Esophagus mucosa (tissue), 1 donor: ENCODE measurements at places on chromosomes 12 and 14. TPM values are rescaled to one million over a fixed set of nuclear protein-coding genes. Genes with fewer than 3 reads are reported as not detected.

DNA sequence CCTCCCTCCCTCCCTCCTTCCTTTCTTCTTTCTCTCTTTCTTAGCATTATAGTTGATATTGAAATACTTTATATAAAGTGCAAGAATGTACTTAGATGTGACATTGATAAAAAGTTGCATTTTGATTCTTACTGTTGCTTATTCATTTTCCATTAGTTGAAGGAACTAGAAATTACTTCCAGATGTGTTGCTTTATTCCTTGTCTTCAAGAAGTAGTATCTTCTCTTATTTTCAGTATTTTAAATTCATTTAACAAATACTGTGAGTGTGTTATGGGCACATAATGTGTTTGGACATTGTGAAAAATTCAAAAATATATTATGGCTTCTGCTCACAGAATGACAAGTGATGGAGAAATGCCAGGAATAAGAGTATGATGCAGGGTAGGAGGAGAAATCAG lies 45.6 kb downstream of the TRMT5 start:
- ATAC-seq = no peak

- no peak for ATAC-seq
Observed at GRCh38 chr12:124477107-124477915, 90.1 kb downstream of the NCOR2 start.

DNA sequence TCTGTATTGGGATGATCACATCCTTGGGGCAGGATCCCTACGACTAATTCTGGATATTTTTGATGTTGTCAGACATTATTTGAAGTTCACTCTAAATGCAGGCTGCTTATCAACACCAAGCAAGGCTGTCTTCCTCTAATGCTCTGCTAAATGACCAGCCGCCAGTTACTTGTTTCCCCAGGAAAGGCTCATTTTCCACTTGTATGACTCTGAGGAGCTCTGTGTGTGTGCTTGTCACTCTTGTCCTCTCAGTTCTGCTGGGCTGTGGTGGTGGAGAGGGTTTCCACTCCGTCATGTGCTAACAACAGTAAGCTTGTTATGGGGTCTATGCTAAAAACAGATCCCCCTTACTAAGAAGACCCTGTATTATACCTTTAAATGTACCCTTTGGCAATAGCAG lies 42.1 kb downstream of the ATL1 start:
- ATAC-seq = no peak

KLHL33 gene
- 0.04 TPM for total RNA-seq

DNA sequence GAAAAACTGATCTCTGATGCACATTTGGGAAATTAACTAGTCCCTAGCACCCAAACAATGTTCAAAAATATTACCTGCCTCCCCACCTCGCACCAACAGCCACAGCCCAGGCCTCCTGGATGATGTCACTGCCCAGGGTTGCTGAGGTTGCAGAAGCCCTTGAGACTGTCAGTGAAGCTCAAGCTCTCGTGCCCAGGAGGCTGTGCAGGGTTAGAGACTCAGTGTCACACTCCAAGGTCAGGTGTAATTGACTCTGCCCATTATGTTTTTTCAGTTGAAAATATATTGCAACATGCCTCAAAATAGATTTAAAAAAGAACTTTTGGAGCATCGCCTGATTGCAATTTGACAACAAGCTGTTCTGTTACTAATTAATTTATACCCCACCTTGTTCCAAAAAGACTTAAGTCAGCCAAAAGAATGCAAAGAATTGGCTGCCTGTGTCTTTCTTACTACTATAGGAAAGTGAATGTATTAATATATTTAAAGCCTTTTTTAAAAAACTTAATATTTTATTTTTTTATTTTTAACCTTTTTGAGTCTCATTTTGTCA lies 72.3 kb downstream of the CMAS start:
- ATAC-seq = no peak

- ATAC-seq = no peak
Observed at GRCh38 chr12:119274636-119275065, 59.9 kb upstream of the CCDC60 start.

DNA sequence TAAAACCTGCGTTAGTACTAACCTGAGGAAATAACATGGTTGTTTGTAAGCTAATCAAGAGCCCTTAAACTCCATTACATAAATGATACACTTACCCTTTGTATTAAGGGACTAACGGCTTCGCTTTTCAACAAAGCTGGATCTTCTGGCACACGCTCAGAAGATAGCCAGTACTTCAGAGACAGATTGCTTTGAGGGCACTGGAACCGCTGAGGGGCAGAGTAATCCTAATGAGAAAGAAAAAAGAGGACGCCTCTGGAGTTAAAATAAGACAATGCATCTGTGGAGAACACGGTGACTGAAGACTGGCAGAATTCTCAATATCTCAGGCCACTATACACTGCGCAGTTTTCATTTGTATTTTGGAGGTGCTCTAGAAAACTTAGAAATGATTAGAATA lies 1.5 kb upstream of the KTN1 start:
- ATAC-seq = no peak

GRCh38 chr12:132471011-132471857 lies 18.7 kb upstream of the FBRSL1 start:
- ATAC-seq = peak; percentile 58

SLC16A7 gene
- 52.4 TPM for total RNA-seq

DNA sequence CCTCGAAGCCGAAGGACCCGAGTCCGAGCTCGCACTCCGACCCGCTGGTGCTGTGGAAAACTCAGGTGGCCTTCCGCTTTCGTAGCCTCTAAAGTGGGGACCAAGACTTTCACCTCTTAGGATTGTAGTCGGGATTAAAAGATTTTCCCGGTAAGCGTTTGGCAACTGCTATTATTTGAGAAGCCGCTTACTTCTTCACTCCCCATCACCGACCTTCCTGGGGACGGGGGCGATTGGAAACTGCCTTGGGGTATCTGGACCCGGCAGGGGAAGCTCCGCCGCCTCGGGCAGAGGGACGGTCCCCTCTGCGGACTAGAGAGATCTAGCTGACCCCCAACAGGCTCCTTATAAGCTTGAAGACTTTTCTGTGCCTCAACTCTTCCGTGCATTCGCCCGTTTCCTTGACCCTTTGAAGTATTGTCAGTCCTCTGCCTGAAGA lies 659 bp downstream of the TRAFD1 start:
- no peak for ATAC-seq

GRCh38 chr14:94946244-94946643 lies 176.3 kb upstream of the GSC start:
- ATAC-seq = no peak

GPR84 gene
- 0.16 TPM for total RNA-seq

DNA sequence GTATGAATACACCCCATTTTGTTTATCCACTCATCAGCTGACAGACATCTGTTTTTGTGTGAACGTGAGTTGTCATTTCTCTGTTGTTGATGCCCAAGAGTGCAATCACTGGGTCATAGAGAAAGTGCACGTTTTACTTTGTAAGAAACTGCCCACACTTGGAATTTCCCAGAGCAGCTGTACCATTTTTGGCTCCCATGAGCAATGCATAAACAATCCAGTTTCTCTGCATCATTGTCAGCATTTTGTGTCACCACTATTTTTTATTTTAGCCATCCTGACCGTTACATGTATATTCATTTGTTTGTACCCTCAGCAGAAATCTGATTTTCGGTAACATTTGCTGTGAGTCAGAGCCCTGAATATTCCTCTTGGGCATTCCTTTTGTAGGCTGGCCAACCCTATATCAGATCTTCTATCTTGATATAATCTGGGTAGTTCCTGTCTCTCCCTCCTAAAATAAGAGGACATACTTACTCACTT lies 62.7 kb downstream of the RBM19 start:
- ATAC-seq = no peak

ABHD4 gene
- total RNA-seq = 31.0 TPM

DNA sequence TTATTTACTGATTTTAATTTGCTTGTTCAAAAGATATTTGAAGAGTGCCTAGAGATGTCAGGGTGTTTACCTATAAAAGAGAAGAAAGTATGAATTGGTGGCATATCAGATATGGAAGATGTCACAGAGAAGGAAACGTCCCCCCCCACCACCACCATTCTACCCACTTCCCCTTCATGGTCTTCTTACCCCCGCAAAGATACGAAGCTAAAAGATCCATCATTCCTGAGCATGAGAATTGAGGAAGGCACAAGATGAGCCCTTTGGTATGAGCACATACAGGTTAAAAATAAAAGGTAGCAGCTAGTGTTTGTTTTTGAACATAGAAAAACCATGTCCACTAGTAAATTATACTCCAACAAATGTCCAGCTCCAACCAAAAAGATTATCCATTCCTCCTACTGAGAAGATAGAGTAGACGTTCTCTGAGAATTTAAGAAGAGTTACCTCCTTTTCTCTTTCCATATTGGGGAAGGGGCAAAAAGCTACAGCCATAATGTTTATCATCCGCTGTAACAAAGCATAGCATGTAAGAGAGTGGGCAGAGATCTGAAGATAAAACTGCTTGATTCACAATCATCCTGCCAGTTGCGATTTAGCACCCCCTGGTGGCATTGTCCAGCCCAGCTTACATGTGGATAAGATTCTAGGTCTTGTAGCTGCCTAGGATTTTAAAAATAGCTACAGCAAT lies 29.1 kb downstream of the NFYB start:
- ATAC-seq = peak; percentile 71
